ENCODE measurements at places on chromosomes 2 and 18.
A peak's percentile ranks its signal among the peaks of the same experiment; 100 is the strongest.

- no peak for DNase-seq
These were observed 9.6 kb upstream of the AQP4 start for GRCh38 chr18:26875040-26875654.

GRCh38 chr2:3779496-3780049 is 76.2 kb downstream of the DCDC2C start:
- peak; percentile 17 for DNase-seq

DNA sequence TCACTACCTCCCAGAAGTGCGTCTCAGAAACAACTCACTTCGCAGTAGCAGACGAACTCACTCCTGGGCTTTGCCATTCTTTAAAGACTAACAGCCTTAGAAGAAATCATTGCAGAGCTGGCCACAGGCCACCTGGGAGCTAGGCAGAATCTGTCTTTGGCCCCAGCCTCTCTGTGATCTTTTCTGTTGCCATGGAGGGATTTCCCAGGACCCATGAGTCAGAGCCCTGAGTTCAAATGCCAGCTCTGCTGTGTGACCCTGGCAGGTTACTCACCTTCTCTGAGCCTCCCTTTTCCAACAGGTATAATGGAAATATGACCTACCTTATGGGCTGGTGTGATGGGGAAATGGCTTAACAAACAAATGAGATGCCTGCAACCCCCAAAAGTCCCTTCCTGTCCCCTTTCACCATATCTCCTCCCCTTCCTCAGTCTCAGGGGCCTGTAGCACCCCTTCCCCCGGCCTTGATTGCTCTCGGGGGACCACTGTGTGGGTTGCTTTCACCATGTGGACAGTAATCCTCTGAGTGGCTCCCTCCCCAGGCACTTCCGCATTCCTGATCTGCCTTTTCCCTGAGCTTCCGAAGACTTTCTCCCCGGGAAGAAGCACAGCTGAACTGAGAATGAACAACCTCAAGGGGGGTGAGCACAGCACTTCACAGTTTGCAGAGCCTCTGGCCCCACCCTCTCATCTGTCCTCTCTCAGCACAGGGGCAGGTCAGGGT is 34.0 kb upstream of the SLC66A3 start:
- DNase-seq, result no peak

DNA sequence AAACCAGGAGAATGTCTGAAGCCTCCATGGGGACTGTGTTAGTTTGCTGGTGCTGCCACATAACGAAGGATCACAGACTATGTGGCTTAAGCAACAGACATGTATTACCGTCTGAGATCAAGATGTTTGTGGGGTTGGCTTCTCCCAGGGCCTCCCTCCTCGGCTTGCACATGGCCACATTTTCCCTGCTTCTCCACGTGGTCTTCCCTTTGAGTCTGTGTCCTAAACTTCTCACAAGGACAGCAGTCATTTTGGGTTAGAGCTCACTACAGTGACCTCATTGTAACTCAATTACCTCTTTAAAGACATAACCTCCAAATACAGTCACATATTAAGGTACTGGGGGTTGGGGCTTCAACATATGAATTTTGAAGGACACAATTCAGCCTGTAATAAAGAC is 44.6 kb upstream of the LPIN2 start:
- no peak for DNase-seq

GRCh38 chr2:55810622-55811020 is 113.0 kb downstream of the EFEMP1 start:
- DNase-seq, result no peak

DNA sequence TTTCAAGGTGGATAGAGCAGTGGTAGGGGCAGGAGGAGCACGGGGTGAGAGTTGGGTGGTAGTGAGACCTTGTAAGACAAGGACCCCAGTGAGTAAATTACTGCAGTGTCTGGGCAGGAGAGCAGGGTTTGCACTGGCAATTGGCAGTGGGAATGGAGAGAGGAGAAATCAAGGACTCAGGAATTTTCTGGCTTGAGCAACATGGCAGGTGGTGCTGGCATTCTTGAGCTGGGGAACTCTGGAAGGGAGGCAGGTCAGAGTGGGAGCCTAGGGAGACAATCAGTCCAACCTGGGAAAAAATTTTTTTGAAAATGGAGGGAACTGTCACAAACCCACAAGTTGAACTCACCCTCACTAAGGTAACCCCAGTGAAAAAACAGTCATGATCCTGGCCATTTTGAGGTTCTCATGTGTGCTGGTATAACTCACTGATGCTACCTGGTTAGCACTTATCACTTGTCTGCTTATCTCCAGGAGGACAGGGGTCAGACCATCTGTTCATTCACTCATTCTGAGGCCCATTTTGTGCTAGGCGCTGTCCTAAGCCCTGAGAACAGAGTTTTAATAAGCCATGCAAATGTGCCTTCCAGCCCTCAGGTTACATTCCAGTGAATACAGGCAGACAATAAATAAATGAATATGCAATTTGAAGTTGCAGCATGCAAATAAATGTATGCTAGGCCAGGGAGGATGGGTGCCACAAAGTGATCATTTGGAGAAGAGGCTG is 92.2 kb upstream of the SEC11C start:
- no peak for DNase-seq

- no peak for DNase-seq
These were observed 15.4 kb upstream of the IGFBP5 start for GRCh38 chr2:216710551-216711301.

GRCh38 chr2:150697596-150697995 is 210.1 kb upstream of the RND3 start:
- DNase-seq, result no peak

GRCh38 chr2:240595381-240596079 is 9.0 kb downstream of the CAPN10 start:
- DNase-seq, result peak; percentile 55

GRCh38 chr2:158676696-158677095 is 118.4 kb upstream of the DAPL1 start:
- no peak for DNase-seq

GRCh38 chr2:24816884-24817283 is 23.7 kb downstream of the CENPO start:
- no peak for DNase-seq

GRCh38 chr2:12034382-12034781 is 287.9 kb downstream of the LPIN1 start:
- DNase-seq, result no peak

GRCh38 chr2:12824351-12824777 is 107.6 kb downstream of the TRIB2 start:
- DNase-seq, result peak; percentile 16

DNA sequence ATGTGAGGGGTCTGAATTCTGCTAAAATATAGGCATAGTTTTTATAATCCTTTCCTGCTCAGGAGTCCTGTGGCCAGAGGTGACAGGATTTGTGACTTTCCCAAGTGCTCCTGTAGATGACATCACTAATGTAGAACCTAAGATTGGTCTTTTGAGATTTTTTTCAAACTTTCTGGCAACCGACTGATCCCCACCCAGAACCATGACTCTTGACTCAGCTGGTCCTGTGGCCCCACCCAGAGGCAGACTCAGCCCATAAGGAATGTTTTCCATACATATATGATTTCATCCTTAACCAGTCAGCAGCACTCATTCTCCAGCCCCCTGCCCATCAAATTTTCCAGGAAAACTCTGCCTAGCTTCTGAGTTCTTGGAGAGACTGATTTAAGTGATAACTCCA is 46.8 kb downstream of the COMMD1 start:
- no peak for DNase-seq

DNA sequence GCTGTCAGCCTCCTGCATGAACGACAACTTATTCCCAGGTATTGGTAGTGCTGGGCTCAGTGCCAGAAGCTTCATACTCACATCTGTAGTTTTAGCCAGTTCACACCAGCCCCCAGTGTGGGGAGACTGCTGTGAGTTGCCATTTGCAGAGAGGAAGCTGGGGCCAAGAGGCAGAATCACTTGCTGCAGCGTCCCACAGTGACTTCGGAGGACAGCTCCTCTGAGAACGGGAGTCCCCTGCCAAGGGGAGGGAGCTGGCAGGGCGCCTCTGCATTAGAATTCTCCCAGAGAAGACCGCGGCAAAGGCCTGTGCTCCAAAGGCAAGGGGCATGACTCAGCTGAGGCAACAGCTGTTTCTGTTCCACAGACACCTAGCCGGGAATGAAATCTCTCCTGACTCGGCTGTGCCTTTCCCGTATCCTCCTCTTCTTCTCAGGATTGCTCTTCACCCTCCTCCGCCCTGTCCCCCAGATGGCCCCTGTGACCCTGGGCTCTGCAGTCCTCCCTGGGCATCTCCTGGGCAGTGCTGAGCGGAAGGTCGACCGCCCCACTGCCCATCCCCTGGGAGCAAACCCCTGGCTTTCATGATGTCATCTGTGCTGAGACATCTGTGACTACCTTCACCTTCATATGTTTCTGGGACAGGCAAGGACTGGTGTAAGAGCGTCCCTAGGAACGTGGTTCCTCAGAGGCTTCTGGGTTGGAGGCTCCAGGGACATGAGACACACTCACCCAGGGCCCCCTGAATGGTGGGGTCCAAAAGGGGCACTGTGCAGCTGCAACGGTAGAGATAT is 18.0 kb downstream of the MAL start:
- no peak for DNase-seq

DNA sequence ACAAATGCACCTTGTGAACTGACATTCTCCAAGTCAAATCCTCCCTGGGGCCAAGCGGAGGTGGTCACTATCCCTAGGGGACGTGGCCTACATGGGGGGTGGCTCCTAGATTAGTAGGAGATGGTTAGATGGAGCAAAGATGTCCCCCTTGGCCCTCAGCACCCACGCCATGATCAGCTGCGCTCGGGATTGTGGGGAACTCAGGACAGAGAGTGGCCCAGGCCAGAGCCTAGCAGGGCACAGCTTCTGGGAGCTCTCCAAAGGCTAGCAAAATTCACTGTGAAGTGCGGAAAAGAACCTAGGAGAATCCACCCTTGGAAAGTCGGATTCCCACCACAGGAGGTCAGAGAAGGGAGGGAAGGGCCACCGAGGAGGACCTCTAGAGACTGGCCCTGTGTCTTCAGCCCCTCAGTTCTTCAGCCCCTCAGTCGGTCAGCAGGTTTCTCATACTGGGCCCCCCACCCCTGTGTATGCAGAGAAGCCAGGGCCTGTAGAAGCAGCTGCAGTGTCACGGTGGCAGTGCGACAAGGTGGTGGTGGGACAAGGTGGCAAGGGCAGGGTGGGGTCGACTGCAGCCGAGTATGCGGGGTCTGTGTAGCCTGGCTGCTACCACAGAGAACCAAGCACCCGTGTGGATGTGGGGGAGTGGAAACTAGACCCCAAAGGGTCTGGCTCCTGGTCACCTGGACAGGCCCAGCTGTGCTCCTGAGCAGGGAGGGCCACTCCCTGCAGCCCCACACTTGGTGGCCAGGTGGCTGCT is 18.4 kb downstream of the GPR55 start:
- no peak for DNase-seq

GRCh38 chr2:45040786-45041185 is 31.5 kb upstream of the SIX2 start:
- DNase-seq, result no peak

DNA sequence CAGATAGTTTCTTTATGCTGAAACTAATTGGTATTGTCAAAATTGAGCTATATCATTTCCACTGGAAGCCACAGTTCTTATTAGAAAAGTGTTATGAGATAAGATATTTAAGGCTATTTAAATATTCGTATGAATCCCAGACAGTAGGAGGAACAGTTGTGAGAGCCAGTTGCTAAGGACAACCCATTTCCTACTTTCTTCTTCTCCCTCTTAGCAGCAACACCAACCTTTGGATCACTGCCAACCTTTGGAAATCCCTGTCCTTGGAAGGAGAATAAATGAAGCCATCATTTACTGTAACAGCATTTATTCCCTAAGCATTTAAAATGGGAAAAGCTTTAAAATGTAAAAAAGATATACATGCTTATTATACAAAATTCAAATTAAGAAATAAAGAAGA is 85.8 kb downstream of the PLCL1 start:
- no peak for DNase-seq

DNA sequence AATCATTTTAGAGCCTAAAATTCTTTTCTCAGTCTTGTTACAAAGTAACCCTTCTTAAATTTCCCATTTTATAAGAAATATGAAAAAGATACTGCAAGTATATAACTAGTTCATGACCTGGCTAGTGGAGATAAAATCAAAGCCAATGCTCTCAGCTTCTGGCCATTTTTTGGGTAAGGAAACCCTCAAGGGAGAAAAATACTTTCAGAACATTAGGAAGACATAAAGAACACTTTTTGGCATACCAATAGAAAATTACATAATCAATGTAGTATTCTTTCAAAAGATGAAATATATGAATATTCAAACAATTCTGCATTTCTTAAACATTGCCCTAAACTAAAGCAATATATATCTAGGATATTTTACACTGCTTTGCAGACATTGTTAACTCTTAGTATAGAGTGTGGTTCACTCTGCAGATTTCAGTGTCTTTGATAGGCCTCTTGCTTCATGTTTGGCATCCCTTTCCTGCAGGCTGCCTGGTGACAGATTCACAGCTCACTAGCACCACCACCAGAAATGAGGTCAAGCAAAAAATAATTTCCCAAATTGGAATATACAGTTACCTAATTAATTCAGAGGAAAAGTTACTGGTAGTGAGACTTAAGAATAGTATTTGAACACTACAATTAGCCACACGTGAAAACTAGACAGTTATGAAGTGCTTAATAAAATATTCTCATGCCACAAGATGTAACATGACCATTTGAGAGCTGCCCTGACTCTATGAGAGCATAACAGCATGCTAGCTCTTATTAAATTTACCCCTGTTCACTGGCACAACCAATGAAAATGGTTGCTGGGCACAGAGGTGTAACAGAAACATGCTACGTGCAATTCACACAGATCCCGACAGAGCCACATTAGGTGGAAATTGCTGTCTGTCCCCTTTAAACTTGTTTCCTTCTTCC is 36.0 kb downstream of the PAIP2B start:
- DNase-seq, result no peak

DNA sequence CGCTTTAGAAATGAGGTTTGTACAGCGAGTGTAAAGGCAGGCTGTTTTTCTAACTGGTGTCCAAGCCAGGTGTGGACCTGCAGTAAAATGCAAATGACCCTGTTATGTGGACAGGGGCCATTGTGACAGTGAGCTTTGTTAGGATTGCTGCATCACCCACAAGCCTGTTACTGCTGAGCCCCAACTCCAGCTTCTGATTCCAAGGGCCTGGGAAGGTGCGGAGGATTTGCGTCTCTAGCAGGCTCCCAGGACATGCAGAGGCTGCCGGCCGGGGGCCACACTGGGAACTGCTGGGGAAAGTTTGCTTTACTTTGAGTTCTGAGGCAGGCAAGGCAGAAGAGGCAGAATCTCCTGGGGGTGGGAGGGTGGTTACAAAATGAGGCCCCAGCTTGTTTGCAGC is 164.1 kb downstream of the GLI2 start:
- no peak for DNase-seq

- no peak for DNase-seq
These were observed 28.4 kb downstream of the FAM228A start for GRCh38 chr2:24203029-24203786.
